Upper lobe of right lung (tissue), 1 donor: ENCODE measurements at places on chromosomes 3 and 15.

GRCh38 chr3:32310336-32310735, 71.9 kb downstream of the CMTM8 start:
- no peaks in the 10 kb centered on the region for H3K36me3 ChIP-seq
- no peak overlapping the region for H3K4me3 ChIP-seq
- no peaks in the 10 kb centered on the region for H3K27me3 ChIP-seq
- H3K4me1 ChIP-seq: peaks cover 3% of the 10 kb centered on the region
- no peak for DNase-seq

- H3K4me1 ChIP-seq: no peaks in the 10 kb centered on the region
- DNase-seq: peak; percentile 70
- no peak overlapping the region for H3K4me3 ChIP-seq
Observed at GRCh38 chr3:108305484-108306172, 9.3 kb downstream of the HHLA2 start.

DNA sequence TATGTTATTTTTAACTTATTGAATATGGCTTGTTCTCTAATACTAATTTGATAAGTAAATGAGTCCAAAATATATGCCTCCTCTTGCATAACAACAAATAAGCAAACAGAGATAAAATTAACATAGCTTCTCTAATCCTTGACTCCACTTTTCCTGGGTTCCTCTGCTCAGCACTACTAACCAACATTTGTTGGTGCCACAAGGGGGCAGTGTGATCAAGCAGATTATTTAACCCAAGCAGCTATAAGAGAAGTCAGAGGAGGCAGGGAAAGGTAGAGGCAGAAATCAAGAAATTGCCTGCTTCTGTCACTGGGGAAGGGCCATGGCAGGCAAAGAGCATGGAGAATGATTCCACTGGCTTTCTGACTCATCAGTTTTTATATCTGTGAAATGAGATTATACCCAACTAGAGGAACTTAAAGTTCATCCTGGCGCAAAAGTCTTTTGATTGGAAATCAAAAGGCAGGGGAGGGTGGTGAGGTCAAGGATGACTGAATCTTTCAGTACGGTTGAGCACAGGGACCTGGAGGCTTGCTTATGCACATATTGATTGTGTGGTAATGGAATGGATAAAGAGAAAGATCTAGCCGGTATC, 152.2 kb downstream of the IGSF11 start:
- no peak for DNase-seq
- H3K4me3 ChIP-seq: no peak overlapping the region
- no peak overlapping the region for H3K27ac ChIP-seq

GRCh38 chr15:40285554-40286011, 2.7 kb upstream of the ANKRD63 start:
- H3K4me3 ChIP-seq: no peak overlapping the region
- H3K4me1 ChIP-seq: peaks cover 31% of the 10 kb centered on the region
- no peaks in the 10 kb centered on the region for H3K36me3 ChIP-seq
- no peak overlapping the region for H3K27ac ChIP-seq
- H3K27me3 ChIP-seq: peaks cover 37% of the 10 kb centered on the region
- no peak for DNase-seq

DNA sequence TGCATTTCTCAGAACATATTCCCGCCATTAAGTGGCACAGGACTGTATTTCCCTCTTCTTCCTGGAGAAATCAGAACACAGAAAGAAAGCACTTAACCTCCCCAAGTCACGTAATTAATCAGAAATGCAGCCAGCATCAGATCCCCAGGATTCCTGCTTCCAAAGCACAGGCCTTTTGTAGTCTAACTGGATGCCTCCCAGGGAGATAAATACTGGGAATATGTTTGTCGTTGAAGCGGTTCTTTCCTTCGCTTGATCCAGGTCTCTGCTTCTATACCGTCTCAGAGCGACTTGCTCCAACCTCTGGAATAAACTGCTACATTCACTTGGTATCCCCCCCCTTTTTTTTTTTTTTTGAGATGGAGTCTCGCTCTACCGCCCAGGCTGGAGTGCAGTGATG, 198.6 kb downstream of the KBTBD8 start:
- H3K36me3 ChIP-seq: no peaks in the 10 kb centered on the region
- H3K27ac ChIP-seq: no peak overlapping the region
- H3K4me1 ChIP-seq: no peaks in the 10 kb centered on the region
- no peak overlapping the region for H3K4me3 ChIP-seq
